Globus pallidus (tissue), 1 donor: ENCODE measurements at places on chromosomes 12 and 14.

DNA sequence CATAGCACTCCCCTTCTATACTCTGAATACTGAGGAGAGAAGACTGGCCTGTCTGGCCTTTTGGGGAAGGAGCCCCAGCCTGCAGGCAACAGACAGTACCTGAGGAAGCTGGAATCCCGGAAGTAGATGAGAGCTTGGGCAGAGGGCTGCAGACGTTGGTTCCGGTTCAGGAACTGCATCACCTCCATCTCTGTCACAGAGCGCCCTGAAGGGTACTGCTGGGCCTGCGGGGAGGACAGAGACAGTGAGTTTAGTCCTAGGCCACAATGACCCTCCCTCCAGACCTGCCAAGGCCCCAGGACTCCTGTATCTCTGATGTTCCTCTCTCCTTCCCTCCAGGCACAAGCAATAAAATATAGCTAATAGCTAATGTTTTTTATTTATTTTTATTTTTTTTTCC lies 28.4 kb downstream of the TEP1 start:
- no peak for DNase-seq

DNA sequence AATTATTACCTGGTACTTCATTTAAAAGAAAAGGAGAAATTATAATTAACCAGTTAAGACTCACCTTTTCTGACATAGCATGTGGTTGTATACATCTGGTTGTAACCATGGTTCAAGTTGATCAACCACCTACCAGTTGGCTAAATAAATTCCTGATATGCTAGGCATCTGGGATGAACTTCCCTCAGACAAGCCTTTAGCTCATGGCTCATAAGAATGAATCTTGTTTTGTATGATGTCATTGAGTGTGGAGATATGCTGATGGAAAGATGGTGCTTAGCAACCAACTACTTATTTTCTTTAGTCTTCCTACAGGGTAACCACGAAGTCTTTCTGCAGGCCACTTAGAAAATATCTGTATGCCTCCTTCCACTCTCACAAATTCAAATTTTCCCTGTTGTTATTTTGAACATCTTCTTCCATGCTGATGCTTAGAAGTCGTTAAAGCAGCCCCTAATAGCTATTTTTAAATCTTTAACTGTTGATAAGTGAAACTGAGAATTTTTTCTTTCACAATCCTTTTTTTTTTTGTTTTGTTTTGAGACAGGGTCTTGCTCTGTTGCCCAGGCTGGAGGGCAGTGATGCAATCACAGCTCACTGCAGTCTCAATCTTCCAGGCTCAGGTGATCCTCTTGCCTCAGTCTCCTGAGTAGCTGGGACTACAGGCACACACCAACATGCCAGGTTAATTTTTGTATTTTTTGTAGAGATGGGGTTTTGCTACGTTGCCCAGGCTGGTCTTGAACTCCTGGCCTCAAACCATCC lies 51.9 kb upstream of the PTHLH start:
- DNase-seq, result no peak

- no peak for DNase-seq
These were observed 122.5 kb upstream of the COCH start for GRCh38 chr14:30751646-30752416.

DNA sequence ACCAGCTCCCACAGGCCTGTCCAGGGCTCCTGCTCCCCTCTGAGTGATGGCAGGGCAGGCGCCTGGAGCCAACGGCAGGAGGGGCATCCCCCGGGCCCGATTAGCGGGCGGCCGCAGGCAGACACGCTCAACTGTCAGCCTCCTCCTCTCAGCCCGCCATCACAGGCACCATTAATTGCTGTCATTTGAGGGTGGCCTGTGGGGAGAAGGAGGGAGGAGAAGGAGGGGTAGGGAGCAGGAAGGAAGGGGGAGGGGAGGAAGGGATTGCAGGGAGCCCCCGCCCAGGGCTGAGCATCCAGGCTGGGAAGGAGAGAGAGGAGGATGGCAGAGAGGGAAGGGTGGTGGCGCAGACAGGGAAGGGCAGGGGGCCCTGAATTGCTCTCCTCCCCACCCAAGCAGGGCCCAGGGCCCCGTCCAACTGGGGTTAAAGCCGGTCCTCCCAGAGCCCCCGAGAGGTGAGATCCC lies 36.1 kb downstream of the NCOR2 start:
- DNase-seq, result no peak

DNA sequence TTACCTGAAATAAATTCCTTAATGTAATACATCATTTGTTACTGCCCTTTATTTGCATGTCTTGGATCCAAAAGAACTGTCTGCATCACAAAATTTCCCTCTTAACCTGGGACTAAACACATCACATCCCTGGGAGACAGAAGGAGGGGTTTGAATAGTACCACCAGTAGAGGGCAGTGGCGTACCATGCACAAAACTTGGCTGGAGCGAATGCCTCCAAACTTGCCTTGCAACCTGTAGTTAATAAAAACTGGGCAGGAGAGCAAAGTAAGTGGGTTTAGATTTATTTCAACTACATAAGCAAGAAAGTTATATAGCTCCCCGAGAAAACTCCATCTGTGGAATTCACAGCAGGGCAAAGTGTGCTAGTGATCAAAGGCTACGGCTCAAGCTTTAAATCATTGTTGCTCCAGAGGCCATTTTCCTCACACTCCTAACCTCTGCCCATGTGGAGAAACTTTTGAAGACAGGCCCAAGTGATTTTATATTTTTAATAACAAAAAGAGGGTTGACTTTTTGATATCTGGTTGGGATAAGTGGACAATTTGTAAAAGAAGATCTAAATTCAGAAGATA lies 1176.7 kb upstream of the SEL1L start:
- DNase-seq, result peak; percentile 54

- peak; percentile 30 for DNase-seq
These were observed at the start of gene NCOR2 for GRCh38 chr12:124566997-124567672. TSS of gene NCOR2 (minus strand) at chr12:124567612. CDS start at chr12:124495251, 72,361 bp downstream.

GRCh38 chr14:23300687-23301223 lies 1.9 kb downstream of the PPP1R3E start:
- no peak for DNase-seq
